Stimulated activated CD4-positive, alpha-beta T cell treated with anti-CD3 and anti-CD28 coated beads, Interleukin-1b, Interleukin-23, amount 100 ng/mL, for 24 hours (primary cell): ENCODE measurements at places on chromosomes 4 and X.

- DNase-seq = no peak
Observed at GRCh38 chr4:38967260-38968095, 64.7 kb downstream of the TMEM156 start.

DNA sequence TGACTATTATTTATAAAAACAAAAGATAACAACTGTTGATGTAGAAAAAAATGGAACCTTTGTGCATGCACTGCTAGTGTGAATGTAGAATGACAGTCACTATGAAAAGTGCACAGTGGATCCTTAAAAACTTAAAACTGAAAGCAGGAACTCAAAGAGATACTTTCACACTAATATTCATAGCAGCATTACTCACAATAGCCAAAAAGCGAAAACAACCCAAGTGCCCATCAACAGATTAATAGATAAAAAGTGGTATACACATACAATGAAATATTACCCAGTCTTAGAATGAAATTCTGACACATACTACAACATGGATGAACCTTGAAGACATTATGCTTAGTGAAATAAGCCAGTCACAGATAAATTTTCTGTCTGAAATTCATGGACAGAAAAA lies 23.8 kb downstream of the CENPC start:
- DNase-seq = no peak

DNA sequence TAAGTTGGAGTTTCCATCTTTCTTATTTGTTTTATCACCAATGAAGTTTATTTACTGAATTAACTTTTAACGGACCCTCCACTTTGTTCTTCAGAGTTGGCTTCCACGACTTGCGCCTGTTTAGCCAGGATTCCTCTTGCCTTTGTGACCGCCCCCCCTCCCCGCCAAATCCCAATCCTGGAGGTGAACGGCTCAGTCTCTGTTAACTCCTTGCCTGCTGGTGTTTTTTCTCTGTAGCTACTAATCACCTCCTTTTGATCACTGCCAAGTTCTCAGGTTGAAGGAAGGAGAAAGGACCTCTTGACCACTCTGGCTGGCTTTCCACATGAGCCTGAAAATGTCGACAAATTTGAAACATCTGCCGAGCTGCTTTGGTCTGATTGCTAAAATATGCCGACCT lies 46.8 kb upstream of the BCOR start:
- DNase-seq = no peak

DNA sequence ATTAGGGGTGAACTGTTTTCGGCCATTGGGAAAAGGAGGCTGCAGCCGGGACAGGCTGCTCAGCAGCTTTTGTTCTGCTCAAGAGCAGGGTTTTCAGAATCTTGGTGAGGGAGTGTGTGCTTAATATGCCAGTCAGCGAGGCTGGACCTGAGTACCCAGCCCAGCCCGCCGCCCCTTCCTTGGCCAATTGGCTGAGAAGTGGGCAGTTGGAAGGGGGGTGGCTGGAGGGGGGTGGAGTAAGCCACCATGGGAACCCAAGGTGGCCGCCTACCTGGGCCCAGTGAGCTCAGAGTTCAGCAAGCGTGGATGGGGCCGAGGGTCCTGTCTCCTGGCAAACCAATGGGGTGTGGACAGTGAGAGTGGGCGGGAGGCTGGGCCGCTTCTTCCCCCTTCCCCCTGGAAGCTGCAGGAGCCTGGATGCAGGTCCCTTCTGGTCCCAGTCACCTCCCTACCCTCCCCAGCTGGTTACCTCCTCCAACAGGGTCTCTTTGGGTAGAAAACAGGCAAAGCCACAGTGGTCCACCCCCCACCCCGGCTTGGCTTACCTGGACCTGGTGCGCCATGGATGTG lies 52.5 kb downstream of the SORCS2 start:
- DNase-seq = no peak

DNA sequence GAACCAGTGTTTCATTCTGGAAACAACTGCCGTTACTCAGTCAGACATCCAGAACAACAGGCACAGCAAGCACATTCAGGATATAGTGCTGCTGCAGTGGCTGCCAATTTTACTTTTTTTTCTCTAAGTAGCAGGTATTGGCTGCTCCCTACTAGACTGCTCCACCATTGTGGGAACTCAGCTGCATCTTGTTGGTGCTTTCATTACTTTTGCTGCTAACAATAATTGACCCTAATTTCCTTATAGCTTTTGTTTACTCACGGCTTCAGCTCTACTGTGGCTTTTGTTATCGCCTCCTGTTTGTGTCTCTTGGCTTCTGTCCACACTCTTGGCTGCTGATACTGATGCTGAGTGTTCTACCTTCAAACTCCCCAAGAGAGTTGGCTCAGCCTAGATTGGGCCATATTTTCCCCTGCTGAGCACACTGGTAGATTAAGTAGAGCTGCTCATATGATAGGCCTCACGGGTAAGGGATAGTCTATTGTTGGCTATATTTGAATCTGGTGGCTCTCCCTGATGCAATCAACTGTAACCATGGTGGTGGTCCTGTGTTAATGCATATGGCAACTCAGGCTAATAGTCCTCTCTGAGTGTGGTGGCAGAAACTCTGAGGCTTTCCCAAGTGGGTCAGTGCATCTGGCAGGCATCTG lies 44.5 kb upstream of the IL2 start:
- no peak for DNase-seq

GRCh38 chr4:140472156-140472555 lies 25.9 kb downstream of the MGAT4D start:
- DNase-seq = no peak

DNA sequence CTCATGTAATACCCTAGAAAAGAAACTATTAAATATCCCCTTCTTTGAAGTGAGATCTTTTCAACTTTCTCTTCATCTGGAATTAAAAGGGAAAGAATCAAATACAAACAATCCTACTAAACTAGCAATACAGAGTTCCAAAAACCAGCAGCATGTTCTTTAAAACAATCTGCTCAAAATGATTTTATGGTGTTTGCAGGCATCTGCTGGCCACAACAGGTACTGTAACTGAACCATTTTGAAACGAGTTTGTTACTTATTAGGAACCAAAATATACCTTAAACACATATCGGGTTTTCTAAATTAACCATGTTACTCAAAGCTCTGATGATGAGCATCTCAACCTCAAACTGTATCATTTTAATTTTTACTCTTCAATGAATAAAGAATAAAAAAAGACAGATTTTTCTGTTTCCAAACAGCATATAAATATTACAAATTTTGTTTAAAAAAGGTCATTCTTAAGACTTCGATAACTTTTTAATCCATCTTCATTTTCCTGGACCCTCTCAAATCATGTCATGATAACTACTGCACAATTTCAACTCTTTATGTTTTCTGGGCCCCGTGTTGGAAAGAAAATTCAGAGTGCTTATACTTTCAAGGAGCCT lies 56.5 kb downstream of the ARAP2 start:
- DNase-seq = no peak

GRCh38 chrX:31228415-31228832 lies 156.6 kb upstream of the FTHL17 start:
- DNase-seq = no peak

- DNase-seq = no peak
Observed at GRCh38 chr4:94486372-94486801, 34.6 kb downstream of the PDLIM5 start.

DNA sequence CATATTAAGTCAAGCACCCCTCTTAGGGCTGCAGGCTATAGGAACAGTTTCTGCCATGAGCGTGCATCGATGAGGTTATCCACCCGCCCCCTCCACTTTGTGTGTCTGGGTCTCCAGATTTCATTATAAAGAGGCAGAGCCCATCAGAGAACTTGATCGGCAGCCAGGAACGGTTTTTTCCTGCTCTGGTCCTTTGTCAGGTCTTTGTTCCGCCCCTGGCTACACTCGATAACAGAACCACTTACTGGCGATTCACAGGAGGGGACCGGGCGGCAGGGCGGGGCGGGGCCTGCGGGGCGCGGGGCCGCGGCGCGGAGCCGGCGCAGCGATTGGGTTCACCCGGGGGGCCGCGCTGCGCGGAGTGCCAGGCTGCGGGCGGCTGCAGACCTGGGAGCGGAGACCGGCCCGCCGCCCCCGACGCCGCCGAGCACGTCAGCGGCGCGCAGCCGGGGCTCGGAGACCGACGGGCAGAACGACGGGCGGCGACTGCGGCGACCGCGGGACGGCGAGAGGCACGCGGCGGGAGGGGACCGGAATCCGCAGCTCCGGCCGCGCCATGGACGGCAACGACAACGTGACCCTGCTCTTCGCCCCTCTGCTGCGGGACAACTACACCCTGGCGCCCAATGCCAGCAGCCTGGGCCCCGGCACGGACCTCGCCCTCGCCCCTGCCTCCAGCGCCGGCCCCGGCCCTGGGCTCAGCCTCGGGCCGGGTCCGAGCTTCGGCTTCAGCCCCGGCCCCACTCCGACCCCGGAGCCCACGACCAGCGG lies at the start of gene SLC10A4:
Gene SLC10A4, plus strand, starts transcription at position 338 of the 771 bp plus-strand sequence. Its CDS starts 219 bp downstream, at position 557.
- DNase-seq = no peak

DNA sequence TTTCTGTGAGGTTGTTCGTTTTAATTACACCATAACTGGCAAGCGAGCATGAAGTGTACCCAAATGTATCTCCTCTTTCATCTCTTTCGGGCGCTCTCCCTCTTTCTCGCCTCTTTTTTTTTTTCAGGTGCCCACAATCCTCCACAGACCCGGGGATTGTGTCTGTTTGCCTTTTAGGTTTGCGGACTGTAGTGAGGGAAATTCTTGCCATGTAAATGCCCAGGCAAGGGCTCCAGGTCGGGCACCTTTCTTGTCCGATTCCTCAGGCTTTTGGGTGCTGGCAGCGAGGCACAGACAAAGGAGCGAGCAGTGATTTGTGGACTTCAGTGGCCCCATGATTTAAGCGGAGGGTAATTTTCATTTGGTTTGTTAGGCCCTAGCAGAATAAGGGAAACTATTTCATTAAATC lies 1.1 kb upstream of the PHOX2B start:
- no peak for DNase-seq

- no peak for DNase-seq
Observed at GRCh38 chr4:101299899-101300540, 47.3 kb downstream of the PPP3CA start.

DNA sequence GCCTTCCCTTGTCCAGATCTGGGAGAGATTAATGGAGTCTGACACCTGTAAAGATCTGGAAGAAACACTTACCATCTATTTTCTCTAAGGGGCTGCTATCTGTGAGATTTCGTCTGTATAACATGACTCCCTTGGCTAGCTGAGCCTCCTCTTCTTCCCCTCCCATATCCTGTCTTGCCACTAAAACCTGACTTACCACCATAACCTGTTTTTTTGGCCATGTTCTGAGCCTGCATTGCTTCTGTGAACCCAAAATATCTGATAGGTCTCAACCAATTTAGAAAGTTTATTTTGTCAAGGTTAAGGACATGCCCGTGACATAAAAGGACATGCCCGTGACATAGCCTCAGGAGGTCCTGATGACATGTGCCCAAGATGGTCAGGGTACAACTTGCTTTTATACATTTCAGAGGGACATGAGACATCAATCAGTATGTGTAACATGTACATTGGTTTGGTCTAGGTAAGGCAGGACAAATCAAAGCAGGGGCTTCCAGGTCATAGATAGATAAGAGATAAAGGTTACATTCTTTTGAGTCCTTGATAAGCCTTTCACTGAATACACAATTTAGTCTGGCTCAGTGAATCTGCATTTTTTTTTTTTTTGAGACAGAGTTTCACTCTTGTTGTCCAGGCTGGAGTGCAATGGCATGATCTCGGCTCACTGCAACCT lies 11.4 kb downstream of the MGST2 start:
- DNase-seq = no peak

DNA sequence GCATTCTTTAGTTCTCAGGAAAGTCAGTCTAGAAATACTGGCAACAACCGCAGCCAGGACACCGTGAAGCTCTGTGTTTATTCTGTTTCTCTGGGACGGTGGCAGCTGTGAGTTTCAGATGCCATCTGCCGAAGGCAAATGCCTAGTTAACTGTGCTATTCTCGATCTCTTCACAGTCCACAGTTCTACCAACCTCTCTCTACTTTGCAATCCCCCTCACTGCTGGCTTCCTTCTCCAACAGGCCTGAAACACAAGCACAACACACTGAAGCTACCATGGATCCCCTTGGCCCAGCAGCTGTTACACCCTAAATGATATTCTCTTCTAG lies 118.8 kb downstream of the ZNF827 start:
- no peak for DNase-seq

- DNase-seq = no peak
Observed at GRCh38 chr4:18234108-18234507, 212.6 kb upstream of the LCORL start.

DNA sequence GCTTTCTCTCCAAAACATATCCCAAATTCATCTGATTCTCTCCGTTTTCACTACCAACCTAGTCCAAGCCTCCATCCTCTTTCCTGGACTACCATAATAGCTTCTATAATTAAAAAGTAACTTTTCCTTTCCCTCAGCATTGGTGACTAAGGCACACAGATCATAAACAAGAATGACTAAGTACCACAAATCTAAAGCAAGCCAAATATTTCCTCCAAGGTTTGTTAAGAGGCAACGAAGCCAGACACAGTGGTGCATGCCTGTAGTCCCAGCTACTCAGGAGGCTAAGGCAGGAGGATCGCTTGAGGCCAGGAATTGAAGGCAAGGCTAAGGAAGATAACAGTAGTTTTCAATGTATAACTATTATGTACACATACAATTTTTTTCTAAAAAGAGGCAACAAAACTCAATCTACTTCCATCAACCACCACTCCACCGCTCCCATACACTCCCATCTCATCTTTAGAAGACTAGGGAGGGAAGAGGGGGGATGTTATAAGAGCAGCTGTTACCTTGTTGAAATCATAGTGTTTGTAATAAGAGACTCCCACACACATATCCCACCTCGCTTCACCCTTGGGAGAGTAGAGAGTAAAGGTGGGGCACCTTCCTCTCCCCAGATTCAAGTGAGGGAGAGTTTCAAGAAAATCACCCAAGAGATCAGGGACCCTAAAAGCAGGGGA lies 4.2 kb upstream of the JCHAIN start:
- no peak for DNase-seq

DNA sequence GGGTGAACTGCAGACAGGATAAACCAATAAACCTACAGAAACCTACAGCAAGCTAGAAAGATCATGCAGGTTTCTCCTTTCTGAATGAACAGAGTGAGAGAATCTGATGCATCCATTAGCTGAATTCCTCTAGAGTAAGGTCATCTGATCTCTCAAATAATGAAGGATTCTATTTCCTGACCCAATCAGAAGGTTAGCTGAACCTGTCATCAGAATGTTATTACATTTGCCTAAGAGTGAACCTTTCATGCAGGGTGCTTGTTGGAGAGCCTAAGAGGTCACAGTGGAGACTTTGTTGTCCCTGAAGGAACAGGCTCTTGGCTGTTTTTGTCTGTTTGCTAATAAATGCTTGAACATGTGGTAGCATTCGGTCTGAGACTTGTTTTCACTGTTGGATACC lies 24.0 kb downstream of the MEPE start:
- DNase-seq = no peak

GRCh38 chr4:76087007-76087769 lies 12.7 kb downstream of the ART3 start:
- DNase-seq = no peak

- no peak for DNase-seq
Observed at GRCh38 chrX:54180403-54180802, 2.7 kb downstream of the FAM120C start.

- no peak for DNase-seq
Observed at GRCh38 chr4:87781569-87781968, 17.8 kb upstream of the IBSP start.

- DNase-seq = no peak
Observed at GRCh38 chrX:40065296-40066046, 32.3 kb downstream of the BCOR start.
